ENCODE measurements at places on chromosomes 4 and X.
A peak's percentile ranks its signal among the peaks of the same experiment; 100 is the strongest.

DNA sequence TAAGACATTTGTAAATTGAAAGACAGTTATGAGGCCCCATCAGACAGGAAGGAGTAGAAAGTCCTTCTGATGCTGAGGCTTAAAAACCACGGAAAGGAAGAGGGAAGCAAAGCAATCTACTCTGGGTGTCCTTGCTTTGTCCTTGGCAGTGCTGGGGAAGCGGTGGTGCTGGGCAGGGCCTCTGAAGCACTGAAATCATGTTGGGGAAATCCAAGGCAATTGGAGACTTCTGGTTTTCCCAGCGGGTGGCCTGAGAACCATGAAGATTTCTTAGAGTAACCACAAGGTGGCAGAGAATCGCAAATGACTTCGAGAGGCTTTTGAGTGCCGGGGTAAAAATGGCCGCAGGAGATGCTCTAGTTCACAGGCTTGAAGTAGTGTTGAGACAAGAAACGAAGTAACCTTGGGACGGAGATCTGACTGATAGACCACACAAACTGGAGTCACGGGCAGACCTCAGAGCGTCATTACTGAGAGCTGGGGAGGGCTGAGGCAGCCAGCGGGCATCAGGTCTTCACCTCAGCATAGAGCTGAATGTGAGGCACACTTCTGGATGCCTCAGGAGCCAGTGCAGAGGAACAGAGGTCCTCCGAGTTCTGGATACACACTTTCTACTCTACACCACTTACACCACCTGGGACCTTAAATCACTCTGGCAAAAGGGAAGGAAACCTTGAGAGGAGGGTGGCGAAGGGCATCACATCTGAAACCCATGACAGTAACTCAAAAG is 130.7 kb upstream of the GPRIN3 start:
- peak; percentile 16 for DNase-seq

GRCh38 chr4:10090467-10091250 is 25.9 kb downstream of the WDR1 start:
- DNase-seq: no peak

DNA sequence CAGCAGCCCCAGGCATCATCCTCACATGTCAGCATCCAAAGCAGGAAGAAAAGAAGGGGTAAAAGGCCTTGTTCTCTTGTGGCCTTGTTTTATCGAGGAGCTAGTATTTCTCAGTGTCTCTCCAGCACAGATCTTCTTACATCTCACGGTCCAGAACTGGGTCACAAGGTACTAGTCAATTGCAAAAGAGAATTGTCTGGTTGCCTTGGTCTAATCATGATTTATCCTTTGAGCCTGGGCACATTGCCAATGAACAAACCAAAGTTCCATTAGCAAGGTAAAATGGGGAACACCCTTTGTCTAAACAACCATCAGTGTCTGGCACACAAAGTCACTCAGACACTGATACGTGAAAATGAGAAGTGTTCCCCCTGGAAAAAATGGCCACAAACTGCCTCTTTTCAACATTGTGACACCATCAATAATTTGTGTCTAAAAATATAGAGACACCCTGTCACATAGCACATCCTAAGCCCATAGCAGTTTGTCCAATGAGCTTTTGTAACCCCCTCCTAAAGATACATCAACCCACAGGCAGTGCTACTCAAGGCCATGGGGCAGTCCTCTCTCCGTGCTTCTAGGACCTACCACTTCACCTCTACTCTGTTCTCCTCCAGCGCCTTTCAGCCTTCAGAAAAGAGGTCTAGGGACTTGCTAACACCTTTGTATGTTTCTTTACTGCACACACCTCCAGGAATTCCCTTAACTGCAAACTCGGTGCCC is 534.4 kb downstream of the MID1IP1 start:
- no peak for DNase-seq

GRCh38 chr4:175371091-175371490 is 441.0 kb downstream of the GPM6A start:
- no peak for DNase-seq

GRCh38 chr4:8241895-8242696 is 27.5 kb upstream of the HTRA3 start:
- peak; percentile 97 for DNase-seq

- no peak for DNase-seq
Measured at GRCh38 chrX:137847376-137847775, 281.4 kb downstream of the ZIC3 start.
